Daoy (cell line): ENCODE measurements at places on chromosomes 6 and 20. TPM values are rescaled to one million over a fixed set of nuclear protein-coding genes. Genes with fewer than 3 reads are reported as not detected.

- peak; percentile 80 for DNase-seq
Observed at GRCh38 chr20:52490711-52491430, 299.3 kb upstream of the ZFP64 start.

DNA sequence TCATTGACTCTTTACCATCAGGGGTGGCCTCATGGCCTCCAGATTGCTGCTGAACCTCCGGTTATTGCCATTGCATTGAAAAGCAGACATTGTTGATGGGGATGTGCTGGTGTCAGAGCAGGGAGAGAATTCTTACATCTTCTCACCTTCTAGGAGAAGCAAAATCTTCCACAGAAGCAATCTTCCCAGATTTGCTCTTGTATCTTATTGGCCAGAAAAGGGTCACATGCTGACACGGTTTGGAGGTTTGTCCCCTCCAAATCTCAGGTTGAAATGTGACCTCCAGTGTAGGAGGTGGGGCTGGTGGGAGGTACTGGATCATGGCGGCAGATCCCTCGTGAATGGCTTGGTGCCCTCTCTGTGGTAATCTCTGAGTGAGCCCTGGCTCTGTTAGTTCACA is 10.7 kb downstream of the TP53RK start:
- DNase-seq: no peak

- DNase-seq: no peak
Observed at GRCh38 chr20:41196653-41197225, 59.4 kb downstream of the PLCG1 start.

DNA sequence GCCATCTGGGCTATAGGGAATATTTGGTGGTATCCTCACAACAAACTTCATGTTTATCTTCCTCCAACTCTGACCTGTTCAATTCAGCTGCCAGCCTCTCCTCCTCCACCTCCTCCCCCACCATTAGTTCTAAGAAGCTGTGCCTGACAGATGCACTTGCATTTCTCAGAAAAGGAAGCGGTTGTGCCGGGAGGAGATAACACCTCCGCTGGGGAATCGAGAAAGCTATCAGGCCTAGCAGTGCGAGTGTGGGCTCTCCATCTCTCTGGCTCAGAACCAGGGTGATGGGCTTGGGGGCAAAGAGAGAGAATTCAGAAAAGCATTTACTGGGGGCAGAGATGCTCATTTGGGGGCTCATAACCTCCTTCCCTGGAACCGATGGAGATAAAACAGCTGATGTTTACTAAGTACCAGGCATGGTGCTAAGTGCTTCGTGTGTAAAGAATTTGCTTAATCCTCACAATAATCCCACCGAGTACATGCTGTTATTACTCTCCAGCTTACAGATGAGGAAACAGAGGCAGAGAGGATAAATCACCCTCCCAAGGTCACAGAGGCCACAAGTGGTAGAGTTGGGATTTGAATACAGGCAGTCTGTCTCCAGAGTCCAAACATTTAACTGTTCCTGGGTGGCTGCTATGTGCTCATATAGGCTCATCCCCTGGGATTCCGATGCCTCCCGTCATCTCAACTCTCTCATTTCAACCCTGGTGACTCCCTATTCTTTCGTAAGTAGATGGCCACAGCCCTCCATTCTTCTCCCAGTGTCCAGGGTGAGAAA is 38.3 kb downstream of the COX4I2 start:
- DNase-seq: peak; percentile 18

DNA sequence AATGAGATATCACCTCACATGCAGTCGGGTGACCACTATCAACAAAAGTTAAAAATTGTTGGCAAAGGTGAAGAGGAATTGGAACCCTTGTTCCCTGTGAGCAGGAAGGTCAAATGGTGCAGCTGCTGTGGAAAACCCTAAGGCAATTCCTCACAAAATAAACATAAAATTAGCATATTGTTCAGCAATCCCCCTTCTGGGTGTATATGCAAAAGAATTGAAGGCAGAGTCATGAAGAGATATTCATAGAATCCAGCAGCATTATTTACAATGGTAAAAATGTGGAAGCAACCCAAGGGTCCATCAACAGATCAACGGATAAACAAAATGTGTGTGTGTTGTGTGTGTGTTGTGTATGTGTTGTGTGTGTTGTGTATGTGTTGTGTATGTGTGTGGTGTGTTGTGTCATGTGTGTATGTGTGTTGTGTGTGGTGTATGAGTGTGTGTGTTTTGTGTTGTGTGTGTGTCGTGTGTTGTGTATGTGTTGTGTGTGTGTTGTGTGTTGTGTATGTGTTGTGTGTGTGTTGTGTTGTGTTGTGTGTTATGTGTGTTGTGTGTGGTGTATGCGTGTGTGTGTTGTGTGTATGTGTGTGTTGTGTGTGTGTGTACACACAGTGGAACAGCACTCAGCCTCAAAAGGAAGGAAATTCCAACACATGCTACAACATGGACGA is 245.1 kb downstream of the ERMARD start:
- DNase-seq: no peak

Gene PDE7B
- 0.17 and 0.65 TPM in 2 replicates for total RNA-seq
